AG04450 (cell line): ENCODE measurements at places on chromosomes 5 and 9. TPM values are rescaled to one million over a fixed set of nuclear protein-coding genes. Genes with fewer than 3 reads are reported as not detected.

SPACA9 gene
- polyA plus RNA-seq, result 3.3 and 3.6 TPM in 2 replicates

NOXA1 gene
- 0.06 and 0.09 TPM in 2 replicates for polyA plus RNA-seq

AK8 gene
- polyA plus RNA-seq, result 0.14 and 0.15 TPM in 2 replicates

SPAG8 gene
- polyA plus RNA-seq, result 0.56 and 0.58 TPM in 2 replicates

NR2F1 gene
- polyA plus RNA-seq, result 47.9 and 65.5 TPM in 2 replicates

TYRP1 gene
- 0.26 and 0.38 TPM in 2 replicates for polyA plus RNA-seq

DNA sequence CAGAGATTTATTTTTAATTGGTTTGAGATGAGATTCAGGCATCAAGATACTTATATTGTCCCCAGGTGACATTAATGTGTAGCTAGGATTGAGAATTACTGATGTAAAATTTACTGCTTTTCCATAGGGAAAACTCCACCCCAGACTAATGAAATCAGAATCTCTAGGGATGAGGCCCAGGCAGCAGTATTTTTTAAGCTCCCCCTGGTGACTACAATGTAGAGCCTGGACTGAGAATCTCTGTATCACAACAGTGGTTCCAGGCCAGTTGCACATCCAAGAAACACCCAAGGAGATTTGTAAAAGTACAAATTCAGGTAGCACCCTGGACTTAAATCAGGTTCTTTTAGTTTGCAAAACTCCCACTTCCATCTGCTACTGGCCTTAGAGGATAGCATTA, 185.7 kb downstream of the MARCHF11 start:
- no peak for DNase-seq

DNA sequence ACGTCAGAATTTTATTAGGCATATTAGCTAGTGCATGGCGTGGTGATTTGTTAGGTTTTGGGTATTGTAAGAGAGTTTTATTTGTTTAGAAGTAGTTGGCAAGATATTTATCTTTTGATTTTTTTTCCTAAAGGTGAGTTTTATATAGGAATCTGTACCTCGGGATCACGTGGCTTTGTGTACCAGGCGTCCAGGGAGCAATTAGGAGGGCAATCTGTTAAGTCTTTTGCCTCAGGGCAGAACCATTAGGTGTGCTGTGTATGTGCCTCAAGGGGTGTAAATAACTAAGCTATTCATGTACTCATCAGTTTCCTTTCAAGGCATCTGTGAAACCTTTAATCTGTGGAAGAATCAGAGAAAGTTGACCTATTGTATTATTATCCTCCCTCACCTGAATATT, 39.4 kb downstream of the ZSWIM6 start:
- no peak for DNase-seq

- DNase-seq, result no peak
Measured at GRCh38 chr5:67414712-67415111, 218.1 kb upstream of the CD180 start.

- DNase-seq, result no peak
Measured at GRCh38 chr5:9338796-9339195, 207.1 kb downstream of the SEMA5A start.

DNA sequence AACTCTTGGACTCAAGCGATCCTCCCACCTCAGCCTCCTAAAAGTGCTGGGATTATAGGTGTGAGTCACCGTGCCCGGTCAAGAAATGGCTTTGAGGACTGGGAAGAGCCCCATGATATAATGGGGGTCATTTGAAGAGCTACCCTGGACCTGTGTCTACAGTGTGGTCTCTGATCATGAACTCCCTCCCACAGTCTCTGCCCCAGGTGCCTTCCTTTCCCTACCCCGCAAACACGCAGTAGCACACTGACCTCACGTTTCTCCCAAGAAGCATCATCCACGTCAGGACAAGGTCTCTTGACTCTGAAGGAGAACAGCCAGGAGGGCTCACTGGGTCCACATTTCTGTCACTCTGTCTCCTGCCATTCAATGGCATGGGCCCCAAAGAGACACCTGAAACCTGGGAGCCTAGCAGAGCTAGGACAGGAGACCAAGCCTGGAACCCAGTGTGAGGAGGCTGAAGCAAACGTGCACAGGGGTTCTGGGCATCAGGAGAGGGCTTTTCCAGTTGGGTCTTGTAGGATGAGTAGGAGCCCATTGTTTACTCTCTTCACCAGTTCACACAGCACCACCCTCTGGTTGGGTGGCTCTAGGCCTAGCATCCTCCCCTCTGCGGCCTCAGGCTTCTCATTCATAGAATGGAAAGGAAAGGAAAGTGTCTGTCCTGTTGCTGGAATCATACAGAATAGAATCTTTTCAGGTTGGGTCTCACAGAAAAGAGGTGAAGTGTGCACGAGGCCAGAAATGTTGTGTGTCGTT, 23.0 kb downstream of the PRRX2 start:
- no peak for DNase-seq
